ENCODE measurements at places on chromosomes 3 and 15. TPM values are rescaled to one million over a fixed set of nuclear protein-coding genes. Genes with fewer than 3 reads are reported as not detected.

DNA sequence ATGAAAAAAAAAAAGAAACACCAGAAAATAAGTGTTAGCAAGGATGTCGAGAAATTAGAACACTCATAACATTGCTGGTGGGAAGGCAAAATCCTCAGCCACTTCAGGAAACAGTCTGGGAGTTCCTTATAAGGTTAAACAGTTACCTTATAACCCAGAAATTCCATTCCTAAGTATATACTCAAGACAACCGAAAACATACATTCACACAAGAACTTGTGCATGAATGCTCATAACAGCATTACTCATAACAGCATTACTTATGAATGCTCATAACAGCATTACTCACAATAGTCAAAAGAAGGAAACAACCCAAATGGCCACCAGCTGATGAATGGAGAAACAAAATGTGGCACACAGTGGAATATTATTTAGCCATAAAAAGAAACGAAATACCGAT is 34.8 kb upstream of the DCP1A start:
- H3K27ac ChIP-seq = no peak overlapping the region
- no peaks in the 10 kb centered on the region for H3K36me3 ChIP-seq
- no peak for DNase-seq
- no peak overlapping the region for H3K4me3 ChIP-seq
- H3K4me1 ChIP-seq = no peaks in the 10 kb centered on the region

The UBP1 gene
- total RNA-seq = 52.6 TPM

DNA sequence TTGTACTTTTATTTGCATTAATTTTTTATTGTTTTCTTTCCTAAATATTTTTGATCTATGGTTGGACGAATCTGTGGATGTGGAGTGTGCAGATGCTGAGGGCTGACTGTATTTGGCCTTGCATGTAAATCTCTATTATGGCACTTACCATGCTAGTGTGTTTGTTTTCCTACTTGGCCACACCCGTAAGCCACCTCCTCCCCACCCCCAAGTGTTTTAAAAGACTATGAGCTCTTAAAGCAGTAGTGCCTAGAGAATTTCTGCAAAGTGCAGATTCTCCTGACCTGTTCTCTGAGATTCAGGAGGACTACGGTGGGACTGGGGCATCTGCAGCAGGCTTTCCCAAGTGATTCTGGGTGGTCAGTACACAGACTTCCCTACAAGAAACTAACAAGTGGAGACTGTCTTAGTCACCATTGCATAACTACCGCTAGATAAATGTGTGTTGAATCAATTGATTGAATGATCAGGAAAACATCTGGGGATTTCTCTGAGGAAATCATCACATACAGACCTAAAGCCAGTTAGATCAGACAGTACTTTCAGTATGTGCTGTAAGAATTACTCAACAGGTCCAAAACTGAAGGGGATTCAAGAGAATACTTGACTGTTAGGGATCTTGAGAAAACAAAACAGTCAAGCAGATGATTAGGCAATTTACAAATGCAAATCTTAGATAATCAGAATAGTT is 6.2 kb upstream of the TIPARP start:
- no peaks in the 10 kb centered on the region for H3K36me3 ChIP-seq
- no peak overlapping the region for H3K4me3 ChIP-seq
- H3K4me1 ChIP-seq = peaks cover 50% of the 10 kb centered on the region
- no peak for DNase-seq
- no peaks in the 10 kb centered on the region for H3K27me3 ChIP-seq

- no peaks in the 10 kb centered on the region for H3K36me3 ChIP-seq
- no peak overlapping the region for H3K4me3 ChIP-seq
- H3K4me1 ChIP-seq = no peaks in the 10 kb centered on the region
- no peaks in the 10 kb centered on the region for H3K27me3 ChIP-seq
- DNase-seq = no peak
These were observed 283.9 kb downstream of the GRM7 start for GRCh38 chr3:7144697-7145308.

The ALPK3 gene
- 0.12 TPM for total RNA-seq

- no peak for DNase-seq
- peaks cover 19% of the 10 kb centered on the region for H3K4me1 ChIP-seq
- H3K36me3 ChIP-seq = no peaks in the 10 kb centered on the region
- no peaks in the 10 kb centered on the region for H3K27me3 ChIP-seq
These were observed 62.3 kb downstream of the XXYLT1 start for GRCh38 chr3:195208631-195209030.

- H3K4me3 ChIP-seq = no peak overlapping the region
- DNase-seq = no peak
- no peaks in the 10 kb centered on the region for H3K36me3 ChIP-seq
- H3K4me1 ChIP-seq = peaks cover 88% of the 10 kb centered on the region
These were observed 10.2 kb downstream of the SLCO3A1 start for GRCh38 chr15:91863621-91864255.

The FOXB1 gene
- 1.5 TPM for total RNA-seq

DNA sequence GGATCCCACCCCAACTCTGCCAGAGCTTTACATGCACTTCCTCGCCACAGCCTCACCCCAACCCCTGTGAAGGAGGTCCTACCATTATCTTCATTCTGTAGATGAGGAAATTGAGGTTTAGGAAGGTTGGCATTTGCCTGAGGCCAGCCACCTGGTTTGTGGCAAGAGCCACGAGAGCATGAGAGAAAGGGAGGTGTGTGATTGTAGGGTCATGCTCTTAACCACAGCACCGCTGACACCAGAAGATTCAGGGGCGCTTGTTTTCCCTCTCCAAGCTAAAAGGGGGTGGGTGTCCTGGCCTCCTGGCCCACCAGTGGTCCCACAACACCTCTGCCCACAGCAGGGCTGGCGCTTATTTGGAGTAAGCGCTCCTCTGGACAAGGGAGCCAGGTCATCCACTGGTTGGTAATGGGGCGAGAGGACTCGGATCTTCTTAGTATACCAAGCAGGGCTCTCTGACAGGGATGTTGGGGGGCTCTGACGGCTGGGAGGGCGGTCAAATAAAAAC is 691 bp downstream of the RHCG start:
- H3K36me3 ChIP-seq = no peaks in the 10 kb centered on the region
- no peak overlapping the region for H3K27ac ChIP-seq
- peaks cover 58% of the 10 kb centered on the region for H3K27me3 ChIP-seq
- H3K4me3 ChIP-seq = no peak overlapping the region
- H3K4me1 ChIP-seq = peaks cover 6% of the 10 kb centered on the region

DNA sequence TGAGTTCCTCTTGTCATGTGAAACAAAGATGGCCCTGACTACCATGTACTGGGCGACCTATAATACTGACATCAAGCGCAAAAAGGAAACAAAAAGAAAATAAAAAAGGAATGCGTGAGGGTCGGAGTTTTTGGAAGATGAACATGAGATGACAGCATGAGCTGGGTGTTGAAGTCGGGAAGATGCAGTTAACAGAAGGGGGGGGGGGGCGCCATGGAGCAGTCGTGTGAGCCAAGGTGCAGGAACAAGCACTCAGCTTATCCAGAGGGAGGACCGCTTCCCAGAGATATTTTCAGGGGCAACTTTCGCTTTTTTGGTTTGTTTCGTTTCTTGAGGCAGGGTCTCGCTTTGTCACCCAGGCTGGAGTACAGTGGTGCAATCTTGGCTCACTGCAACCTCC is 110.2 kb downstream of the RORA start:
- H3K4me1 ChIP-seq = no peaks in the 10 kb centered on the region
- peaks cover 19% of the 10 kb centered on the region for H3K27me3 ChIP-seq
- DNase-seq = no peak
- H3K4me3 ChIP-seq = no peak overlapping the region
- H3K27ac ChIP-seq = no peak overlapping the region

GRCh38 chr15:23854912-23855659 is 168.0 kb upstream of the NDN start:
- no peaks in the 10 kb centered on the region for H3K4me1 ChIP-seq
- no peak for DNase-seq
- peaks cover 2% of the 10 kb centered on the region for H3K27me3 ChIP-seq
- H3K4me3 ChIP-seq = no peak overlapping the region

DNA sequence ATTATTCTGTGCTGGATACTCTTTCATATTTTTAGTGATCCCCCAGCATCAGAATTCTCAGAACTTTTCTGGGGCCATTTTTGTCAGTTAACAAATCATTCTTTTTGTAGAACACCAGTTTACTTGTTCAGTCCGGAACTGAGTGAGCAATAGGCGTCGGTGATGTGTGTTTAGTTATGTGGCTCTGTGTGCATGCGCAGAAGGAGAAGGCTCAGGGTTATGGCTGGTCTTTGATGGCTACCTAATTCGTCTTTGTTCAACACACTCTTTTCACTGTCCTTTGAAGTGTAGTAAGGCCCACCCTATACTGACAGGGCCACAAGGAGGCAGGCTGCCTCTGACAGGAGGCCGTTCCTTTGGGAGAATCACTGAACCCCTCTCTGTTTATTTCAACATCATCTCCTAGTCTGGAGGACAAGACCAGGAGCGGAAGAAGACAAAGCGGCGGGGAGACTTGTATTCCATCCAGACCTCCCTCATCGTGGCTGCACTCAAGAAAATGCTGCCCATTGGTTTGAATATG is 158.2 kb upstream of the CHRM5 start:
- no peak overlapping the region for H3K27ac ChIP-seq
- no peaks in the 10 kb centered on the region for H3K4me1 ChIP-seq
- no peak overlapping the region for H3K4me3 ChIP-seq
- no peak for DNase-seq
- peaks cover 6% of the 10 kb centered on the region for H3K27me3 ChIP-seq

DNA sequence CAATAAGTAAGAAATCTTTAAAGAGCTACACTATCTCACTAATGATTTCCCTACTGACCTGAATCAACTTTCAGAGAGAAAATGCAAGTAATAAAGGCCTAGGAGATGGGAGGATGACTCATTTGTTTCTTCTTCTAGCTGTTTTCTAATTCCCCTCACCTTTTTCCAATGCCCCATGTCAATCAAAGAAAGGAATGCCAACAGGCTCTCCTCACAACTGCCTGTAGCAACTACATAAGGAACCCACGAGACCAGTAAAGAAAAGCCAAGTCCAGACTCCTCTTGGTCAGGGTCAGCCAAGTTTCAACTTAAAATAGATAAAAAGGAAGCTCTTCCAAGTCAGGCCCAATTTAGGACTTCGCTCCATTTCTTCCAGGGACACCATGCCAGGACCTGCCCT is 201.9 kb downstream of the TNIK start:
- no peaks in the 10 kb centered on the region for H3K27me3 ChIP-seq
- no peak overlapping the region for H3K4me3 ChIP-seq
- DNase-seq = no peak
- peaks cover 86% of the 10 kb centered on the region for H3K4me1 ChIP-seq
- H3K27ac ChIP-seq = peak overlapping the region; percentile 9

DNA sequence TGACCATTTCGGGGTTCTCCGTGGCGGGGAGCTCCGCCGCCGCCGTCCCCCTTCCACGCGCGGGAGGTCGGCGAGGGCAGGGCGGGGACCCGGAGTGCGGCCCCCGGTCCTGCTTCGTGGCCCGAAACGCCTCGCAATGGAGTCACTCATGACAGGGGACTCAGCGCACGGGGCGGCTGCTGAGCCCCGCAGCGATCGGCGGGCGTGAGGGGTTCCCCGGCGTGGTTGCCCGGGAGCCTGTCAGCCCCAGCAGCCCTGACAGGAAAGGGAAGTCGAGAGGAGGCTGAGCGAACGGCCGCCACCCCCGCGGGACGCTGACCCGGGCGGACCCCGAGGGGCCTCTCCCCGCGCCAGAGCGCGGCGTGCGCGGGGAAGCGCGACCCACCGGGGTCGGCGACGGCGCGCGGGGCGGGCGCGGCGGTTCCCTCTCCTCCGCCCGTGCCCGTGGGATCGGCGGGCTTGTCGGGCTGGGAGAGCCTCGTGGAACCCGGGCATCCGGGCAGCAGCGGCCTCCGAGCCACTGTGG is 564 bp upstream of the PIGZ start:
- H3K27ac ChIP-seq = no peak overlapping the region
- H3K27me3 ChIP-seq = peaks cover 12% of the 10 kb centered on the region

The SGO1 gene
- 37.4 TPM for total RNA-seq

The GCSAM gene
- total RNA-seq = 14.4 TPM

The ARGFX gene
- not detected for total RNA-seq

GRCh38 chr3:146929696-146930095 is 324.6 kb upstream of the PLSCR5 start:
- no peak overlapping the region for H3K4me3 ChIP-seq
- no peaks in the 10 kb centered on the region for H3K36me3 ChIP-seq
- no peak for DNase-seq
- no peaks in the 10 kb centered on the region for H3K27me3 ChIP-seq
- H3K27ac ChIP-seq = no peak overlapping the region

The HGD gene
- total RNA-seq = not detected

GRCh38 chr3:37730825-37731224 is 130.9 kb upstream of the CTDSPL start:
- H3K4me1 ChIP-seq = no peaks in the 10 kb centered on the region
- H3K36me3 ChIP-seq = no peaks in the 10 kb centered on the region
- peaks cover 5% of the 10 kb centered on the region for H3K27me3 ChIP-seq

The SLC25A36 gene
- 56.5 TPM for total RNA-seq

GRCh38 chr15:63473999-63474809 is 30.2 kb upstream of the USP3 start:
- DNase-seq = peak; percentile 84
- peaks cover 55% of the 10 kb centered on the region for H3K4me1 ChIP-seq
- H3K4me3 ChIP-seq = peak overlapping the region; percentile 43
- H3K36me3 ChIP-seq = no peaks in the 10 kb centered on the region
- peak overlapping the region; percentile 72 for H3K27ac ChIP-seq

- H3K27me3 ChIP-seq = no peaks in the 10 kb centered on the region
- peak overlapping the region; percentile 73 for H3K27ac ChIP-seq
- H3K36me3 ChIP-seq = peaks cover 75% of the 10 kb centered on the region
- no peak for DNase-seq
- peaks cover 75% of the 10 kb centered on the region for H3K4me1 ChIP-seq
- H3K4me3 ChIP-seq = no peak overlapping the region
These were observed 14.0 kb downstream of the EDEM1 start for GRCh38 chr3:5201536-5201935.

- no peak overlapping the region for H3K4me3 ChIP-seq
- no peaks in the 10 kb centered on the region for H3K27me3 ChIP-seq
- H3K27ac ChIP-seq = no peak overlapping the region
- no peak for DNase-seq
- H3K4me1 ChIP-seq = no peaks in the 10 kb centered on the region
- peaks cover 35% of the 10 kb centered on the region for H3K36me3 ChIP-seq
These were observed 52.0 kb downstream of the VPS8 start for GRCh38 chr3:184864000-184864399.

The CHRNA5 gene
- total RNA-seq = 4.0 TPM

DNA sequence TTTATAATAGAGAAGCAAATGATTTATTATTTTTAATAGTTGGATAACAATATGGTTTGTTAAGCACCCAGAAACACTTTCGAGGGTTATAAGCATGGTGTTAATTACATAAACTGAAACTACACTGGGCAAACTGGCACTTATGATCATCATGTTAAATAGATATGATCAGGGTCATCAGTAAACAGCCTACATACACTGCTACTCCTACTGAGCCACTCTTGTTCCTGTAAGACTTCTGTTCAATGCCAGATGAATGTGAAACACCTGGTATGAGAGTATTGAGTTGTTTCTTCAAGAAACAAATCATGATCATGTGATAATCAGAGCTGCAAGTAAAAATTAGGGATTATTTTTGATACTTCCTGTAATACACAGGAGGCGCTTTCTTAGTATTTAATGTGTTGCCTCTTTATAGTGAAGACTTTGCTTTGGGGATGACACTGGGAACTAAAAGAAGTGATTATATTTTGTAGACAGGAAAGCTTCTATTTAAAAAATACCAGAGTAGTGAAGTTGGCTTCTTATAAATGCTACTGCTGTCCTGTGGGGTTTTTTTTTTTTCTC is 32.3 kb upstream of the UTS2B start:
- no peak overlapping the region for H3K27ac ChIP-seq
- no peaks in the 10 kb centered on the region for H3K27me3 ChIP-seq
- DNase-seq = no peak
- peaks cover 15% of the 10 kb centered on the region for H3K4me1 ChIP-seq
- H3K36me3 ChIP-seq = peaks cover 6% of the 10 kb centered on the region
- H3K4me3 ChIP-seq = no peak overlapping the region

Measured in activated CD4-positive, alpha-beta memory T cell treated with anti-CD3 and anti-CD28 coated beads for 36 hours (primary cell).